ENCODE measurements at places on chromosomes 4 and X.

GRCh38 chr4:132238697-132239096, 910.4 kb upstream of the PCDH10 start:
- DNase-seq, result no peak

DNA sequence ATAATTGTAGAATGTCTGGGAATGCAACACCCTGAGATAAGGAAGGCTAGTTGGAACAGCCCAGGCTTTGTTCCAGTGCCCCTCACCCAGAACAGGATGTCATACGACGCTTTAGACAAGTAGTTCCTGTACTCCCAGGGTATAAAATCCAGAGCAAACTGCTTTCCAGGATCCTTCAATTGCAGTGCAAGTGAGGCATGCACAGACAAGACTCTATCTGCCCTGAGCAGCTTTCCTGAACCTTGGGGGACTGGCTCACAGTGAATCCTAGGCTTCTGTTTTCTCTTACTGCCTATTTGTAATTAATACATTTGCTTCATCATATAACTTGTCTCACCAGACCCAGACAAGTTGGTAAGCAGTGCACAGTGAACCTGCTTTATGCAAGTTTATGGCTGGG, 48.4 kb upstream of the IL9R start:
- no peak for DNase-seq

- no peak for DNase-seq
Measured at GRCh38 chrX:154398668-154399526, 720 bp downstream of the RPL10 start.

- DNase-seq, result no peak
Measured at GRCh38 chr4:38313999-38314561, 349.9 kb upstream of the KLF3 start.

DNA sequence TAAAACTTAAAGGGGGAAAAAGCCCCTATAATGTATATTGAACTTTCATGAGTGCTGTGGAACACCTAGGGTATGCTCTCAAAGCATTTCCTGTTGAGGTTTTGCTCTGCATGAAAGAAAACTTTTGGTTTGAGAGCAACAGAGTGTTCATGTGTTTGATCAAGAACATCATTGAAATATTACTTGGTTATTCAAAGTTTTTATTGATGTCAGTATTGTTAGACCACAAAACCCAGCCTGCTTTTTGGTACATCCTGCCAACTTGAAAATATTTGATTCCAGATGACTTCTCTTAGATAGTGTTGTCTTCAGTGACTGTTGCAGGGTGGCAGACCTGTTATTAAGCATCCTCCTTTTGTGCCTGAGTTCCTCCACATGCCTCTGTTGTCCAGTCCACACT, 68.0 kb downstream of the N4BP2 start:
- DNase-seq, result no peak

GRCh38 chr4:8585721-8586212, 5.6 kb downstream of the GPR78 start:
- no peak for DNase-seq

- no peak for DNase-seq
Measured at GRCh38 chr4:108512615-108513505, 107.5 kb upstream of the RPL34 start.

DNA sequence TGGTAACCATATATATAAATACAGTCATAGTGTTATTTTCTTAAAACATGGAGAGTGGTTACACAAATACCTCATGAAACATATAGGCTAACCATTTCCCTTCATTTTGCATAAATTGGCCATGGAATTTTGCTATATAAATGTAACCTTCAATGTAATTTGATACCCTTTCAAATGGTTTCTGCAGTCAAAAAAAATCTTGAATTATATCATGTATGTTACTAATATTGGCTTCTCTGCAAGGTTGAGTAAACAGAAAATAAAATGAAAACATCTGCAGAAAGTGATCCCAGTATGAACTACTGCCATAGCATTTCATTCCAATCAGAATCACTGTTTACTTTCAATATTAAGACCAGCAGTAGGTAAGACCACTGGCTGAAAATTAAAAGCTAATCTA, 1165.9 kb upstream of the TENM3 start:
- no peak for DNase-seq

GRCh38 chr4:40656201-40656863, 26.7 kb upstream of the RBM47 start:
- DNase-seq, result no peak

DNA sequence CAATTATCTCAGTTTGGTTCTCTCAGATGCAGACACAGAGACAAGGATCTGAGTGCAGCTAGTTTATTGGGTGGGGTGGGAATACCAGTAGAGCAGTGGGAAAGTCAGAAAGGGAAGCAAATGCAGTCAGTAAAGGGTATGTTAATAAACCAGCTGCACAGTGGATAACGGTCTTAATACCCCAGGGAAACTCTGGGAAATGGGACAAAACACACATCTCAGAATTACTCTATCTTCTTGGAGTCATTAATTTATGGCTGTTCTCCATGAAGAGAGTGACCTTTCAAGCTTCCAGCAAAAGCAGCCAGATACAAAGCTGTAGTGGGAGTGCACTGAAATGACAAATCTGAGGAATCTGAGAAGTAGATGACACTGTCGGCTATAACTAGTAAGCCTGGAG, 73.3 kb upstream of the NALF2 start:
- no peak for DNase-seq

DNA sequence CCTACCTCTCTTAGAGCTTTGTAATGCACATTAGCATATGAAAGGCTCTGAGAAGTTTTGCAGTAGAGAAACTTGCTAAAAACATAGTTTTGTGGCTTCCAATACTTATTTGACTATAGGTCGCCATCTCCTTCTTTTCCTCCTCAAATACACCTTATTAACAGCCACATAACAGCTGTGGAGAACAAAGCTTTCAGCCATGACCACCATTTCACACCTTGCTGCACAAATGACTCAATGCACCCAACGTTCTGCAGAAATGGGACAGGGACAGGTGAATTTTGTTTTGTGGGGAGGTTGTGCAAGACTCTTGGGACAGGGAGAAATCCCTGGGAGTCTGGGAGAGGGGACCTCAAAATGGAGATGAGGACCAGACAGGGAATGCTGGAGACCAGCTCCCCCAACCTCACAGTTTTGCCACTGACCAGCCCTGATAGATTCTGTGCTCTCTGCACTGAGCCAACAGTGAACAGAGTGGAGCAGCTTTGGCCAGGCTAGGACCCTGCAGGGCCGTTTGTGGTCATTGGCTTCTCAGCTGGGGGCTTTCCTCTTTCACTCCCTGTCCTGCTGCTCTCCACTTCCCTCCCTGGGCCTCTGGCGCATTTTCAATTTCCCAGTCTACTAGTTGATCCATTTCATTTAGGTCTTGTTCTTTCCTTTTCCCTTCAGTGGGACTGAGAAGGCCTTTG, 16.6 kb downstream of the FRMPD3 start:
- no peak for DNase-seq

DNA sequence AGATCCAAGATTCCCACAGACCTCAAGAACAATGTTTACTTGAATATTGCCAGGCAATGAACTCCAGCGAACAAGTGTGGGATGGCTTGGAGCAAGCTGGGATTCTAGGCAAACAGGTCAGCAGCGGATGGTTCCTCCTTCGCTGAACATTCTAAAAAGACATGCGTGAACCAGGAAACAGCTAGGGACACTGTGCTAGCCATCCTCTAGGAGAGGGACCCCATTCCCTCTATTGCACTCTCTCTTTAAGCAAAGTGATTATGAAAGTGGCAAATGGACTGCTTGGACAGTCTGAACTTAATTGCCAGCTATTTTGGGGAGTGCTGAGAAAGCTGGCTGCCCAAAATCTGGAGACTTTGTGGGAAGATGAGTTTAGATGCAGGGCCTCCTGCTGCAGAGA, 29.9 kb upstream of the TEC start:
- no peak for DNase-seq

GRCh38 chr4:81883530-81884450, 412.1 kb upstream of the RASGEF1B start:
- no peak for DNase-seq

DNA sequence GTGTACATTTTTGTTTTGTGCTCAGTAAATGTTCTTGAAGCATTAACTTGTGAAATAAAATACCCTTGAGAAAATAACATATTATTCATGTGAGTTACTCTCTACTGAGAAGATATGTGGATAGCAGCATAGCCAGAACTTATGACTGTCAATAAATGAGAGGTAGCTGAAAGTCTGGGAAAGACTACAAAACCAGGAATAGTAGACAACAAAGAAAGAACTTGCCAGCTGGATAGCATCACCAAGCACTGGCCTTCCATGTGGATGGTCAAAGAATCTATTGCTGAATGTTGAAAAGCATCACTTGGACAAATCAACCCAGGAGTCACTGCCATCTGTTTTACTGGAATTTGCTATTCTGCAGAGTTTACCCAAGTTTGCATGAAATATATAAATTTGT, 650.0 kb upstream of the HTR2C start:
- no peak for DNase-seq

- DNase-seq, result no peak
Measured at GRCh38 chr4:118968813-118969212, 80.2 kb downstream of the SYNPO2 start.

DNA sequence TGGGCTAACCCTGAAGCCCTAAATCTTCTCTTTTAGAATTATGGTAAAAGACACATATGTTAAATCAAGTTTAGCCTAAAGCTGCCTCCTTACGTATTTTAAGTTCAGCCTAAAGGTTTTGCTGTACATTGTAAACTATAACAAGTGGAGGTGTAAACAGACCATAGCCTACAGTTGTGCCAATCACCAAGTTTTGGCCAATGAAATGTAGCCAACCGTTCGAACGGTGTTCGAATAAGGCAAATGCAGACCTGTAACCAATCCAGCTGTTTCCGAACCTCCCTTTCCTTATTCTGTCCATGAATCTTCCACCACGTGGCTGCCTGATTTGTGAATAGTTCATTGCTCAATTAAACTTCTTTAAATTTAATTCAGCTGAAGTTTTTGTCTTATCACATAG, 52.1 kb upstream of the TBC1D9 start:
- no peak for DNase-seq

- DNase-seq, result no peak
Measured at GRCh38 chrX:30865015-30865414, 24.0 kb downstream of the TAB3 start.

DNA sequence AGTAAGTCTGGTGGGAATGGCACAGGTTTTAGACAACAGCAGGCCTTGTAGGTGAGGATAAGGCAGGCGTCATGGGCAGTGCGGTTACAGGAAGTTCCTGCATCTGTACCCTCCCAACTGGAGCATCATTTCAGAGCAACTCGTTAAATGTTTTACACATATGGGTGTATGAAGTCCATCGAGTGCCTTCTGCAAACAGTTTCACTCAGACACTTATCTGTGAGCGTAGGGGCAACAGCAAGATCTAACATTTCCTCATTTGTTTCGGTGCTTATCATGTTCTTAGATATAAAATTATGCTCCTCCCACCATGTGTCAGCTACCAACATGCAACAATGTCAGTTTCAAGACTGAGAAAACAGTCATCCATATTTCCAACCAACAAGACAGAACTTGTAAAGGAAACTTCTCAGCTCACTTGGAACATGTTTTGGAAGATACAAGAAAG, 69.9 kb downstream of the ELOVL6 start:
- DNase-seq, result no peak

DNA sequence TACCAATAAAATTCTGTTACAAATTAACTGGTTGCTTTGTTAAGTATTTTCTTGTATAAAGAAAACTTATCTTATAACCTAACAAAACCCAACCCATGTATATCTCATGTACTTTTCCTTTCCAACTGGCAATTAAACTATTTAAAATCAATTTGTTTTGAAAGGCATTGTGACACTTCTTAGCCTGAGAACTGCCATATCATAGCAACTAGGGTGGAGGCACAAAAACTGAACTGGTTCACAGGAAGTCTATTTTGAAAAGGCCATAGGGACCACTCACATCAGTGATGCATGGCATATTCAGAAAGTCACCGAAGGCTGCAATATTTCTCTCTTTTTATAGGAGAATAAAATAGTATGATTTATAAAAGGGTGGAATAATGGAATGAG, 40.5 kb upstream of the ARSJ start:
- no peak for DNase-seq

DNA sequence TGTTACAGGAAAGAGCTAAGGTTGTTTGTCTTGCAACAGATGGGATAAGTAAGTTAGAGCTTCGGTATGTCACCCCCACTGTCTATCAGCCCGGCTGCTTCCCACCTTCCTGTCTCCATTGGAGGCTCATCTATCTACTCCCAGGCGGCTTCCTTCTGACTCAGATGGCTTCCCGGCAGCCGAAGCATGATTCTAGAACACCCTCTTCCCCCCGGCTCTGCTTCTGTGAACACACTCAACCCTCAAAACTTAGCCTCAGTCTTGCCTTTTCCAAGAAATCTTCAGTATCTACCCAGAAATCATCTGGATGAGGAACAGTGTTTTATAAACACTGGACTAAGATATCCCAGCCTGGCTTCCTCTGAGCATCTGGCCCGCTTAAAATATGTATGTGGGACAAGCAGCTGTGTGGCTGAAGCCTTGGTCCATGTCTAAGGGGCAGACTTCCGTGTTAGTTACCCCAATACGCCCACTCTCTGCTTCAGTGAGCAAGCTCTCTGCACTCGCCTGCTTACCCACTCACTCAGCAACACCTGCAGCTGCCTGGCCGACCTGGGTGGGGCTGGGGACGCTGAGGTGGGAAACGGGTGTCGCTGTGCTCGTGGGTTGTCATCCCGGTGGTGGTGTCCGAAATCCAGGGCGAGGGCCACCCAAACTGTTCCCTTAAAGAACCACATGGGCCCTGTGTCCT, 12.0 kb upstream of the SLC2A9 start:
- DNase-seq, result peak; percentile 68

- no peak for DNase-seq
Measured at GRCh38 chrX:106928227-106928626, 8.0 kb downstream of the CLDN2 start.

GRCh38 chrX:25004485-25005032, 11.2 kb downstream of the ARX start:
- DNase-seq, result no peak

- DNase-seq, result no peak
Measured at GRCh38 chr4:188439641-188440311, 300.5 kb downstream of the TRIML1 start.

DNA sequence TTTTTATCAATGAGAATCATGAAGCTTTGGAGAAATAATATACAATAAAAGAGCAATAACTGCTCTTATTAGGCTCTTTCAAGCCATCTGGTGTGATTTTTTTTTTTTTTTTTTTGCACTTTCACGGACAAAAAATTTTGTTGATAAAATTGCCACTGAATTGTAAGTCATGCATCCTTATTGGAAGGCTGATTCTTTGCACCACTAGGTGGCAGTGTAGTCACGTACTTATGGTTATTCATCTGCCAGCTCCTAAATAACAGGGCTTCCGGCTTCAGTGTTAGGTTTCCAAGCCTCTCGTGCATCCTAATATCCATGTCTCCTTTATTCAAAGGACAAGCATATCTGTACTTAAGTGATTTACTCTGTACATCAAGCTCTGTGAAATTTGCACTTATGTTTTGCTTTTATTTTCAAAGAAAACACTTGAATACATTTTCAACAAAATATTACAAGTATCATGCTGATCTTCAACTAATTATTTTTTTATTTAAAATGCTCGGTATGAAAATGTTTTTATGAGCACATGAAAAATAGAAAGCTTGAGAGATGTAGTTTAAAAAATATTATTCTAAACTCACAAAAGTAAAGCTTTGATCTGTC, 1578.3 kb upstream of the TENM3 start:
- DNase-seq, result peak; percentile 59

All from CMK (cell line).